ENCODE measurements at places on chromosomes 6 and 20.

GRCh38 chr20:11429168-11429567 is 488.5 kb upstream of the BTBD3 start:
- no peak for DNase-seq

- DNase-seq, result no peak
Observed at GRCh38 chr6:20693466-20694063, 159.3 kb downstream of the CDKAL1 start.

- DNase-seq, result no peak
Observed at GRCh38 chr6:149229096-149229495, 88.4 kb upstream of the TAB2 start.

- no peak for DNase-seq
Observed at GRCh38 chr20:15967334-15967733, 605.9 kb downstream of the KIF16B start.

- no peak for DNase-seq
Observed at GRCh38 chr6:24743265-24743943, 24.4 kb upstream of the C6orf62 start.

GRCh38 chr6:79630380-79630882 is 698 bp upstream of the SH3BGRL2 start:
- DNase-seq, result no peak

GRCh38 chr20:5862703-5863039 is 87.7 kb downstream of the TRMT6 start:
- no peak for DNase-seq

GRCh38 chr6:145836170-145836569 is 21.6 kb upstream of the FBXO30 start:
- no peak for DNase-seq

DNA sequence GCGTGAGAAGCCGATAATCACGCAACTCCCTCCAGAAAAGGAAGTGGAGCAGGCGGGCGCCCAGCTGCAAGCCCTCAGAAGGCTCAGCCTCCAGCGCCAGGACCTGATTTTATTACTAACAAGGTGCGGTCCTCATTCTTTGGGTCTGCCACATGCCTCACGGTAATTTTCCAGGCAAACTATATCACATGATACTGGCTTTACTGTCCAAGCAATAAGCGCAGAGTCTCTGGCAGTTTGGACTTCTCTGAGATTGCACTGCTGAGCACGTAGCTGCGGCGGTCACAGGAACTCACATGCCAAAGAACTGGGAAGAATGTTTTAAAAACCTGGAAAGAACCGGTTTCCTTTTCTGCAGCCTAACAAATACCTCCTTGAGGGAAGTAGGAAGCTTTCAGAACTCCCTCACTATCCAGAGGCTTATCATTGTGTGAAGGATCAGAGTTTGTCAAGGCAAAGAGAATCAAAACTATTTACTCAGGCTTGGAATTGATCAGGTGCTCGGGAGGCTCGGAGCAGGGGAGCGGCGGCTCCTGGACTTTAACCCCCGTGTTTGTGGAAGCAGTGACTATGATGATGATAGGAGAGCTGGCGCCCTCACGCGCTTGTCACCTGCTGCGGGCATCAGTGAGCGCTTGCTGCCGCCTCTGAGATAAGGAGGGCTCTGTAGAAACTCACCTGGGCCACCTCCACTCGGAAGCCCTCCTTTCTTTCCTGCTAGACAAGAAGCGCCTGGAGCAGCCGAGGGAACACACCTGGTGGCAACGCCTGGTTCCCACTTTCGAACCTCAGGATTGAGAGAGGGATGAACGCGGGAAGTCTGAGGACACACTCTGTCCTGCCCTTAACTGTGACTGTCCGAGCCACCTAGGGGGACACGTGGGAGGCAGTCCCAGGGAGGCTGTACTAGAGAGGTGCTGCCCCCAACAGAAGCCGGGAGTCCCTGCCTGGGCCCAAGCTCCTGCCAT is 27.2 kb upstream of the SYNJ2 start:
- no peak for DNase-seq

- no peak for DNase-seq
Observed at GRCh38 chr20:51418137-51418529, 124.4 kb downstream of the NFATC2 start.

- DNase-seq, result no peak
Observed at GRCh38 chr6:91852252-91852651, 1265.4 kb upstream of the MAP3K7 start.

- DNase-seq, result peak; percentile 31
Observed at GRCh38 chr20:47727170-47727880, 58.0 kb downstream of the SULF2 start.

DNA sequence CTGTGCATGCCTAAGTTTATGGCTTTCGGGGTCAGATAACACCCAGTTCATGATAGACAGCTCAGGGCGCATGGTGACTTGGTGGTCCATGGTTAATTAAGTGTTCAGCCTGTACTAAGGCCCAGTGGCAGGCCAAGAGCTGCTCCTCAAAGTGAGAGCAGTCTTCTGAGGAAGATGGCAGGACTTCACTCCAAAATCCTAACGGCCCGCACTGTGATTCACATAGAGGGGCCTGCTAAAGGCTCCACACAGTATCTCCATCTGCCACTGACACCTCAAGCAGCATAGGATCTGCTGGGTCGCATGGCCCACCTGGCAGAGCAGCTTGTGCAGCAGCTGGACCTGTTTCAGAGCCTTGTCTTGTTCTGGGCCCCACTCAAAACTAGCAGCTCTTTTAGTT is 10.6 kb upstream of the CST7 start:
- DNase-seq, result no peak

GRCh38 chr20:14765370-14765701 is 427.9 kb upstream of the FLRT3 start:
- DNase-seq, result no peak

GRCh38 chr6:38136547-38136946 is 317.0 kb downstream of the ZFAND3 start:
- DNase-seq, result no peak

DNA sequence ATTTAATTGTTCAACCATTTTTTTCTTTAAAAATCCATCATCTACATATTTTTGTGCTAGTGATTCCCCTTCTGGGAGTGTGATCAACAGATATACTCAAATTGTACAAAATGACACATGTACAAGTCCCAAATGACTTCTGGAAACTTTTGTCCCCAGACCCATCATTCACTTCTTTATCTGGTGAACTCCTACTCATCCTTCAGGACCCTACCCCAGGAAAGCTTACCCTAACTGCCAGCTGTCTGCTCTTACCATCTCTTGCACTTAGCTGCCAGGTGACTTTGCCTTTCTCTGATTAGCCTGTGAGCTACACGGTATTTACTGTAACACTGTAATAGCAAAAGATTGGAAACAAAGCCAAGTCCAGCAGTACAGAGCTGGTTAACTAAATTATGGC is 55.3 kb downstream of the JPH2 start:
- DNase-seq, result no peak

DNA sequence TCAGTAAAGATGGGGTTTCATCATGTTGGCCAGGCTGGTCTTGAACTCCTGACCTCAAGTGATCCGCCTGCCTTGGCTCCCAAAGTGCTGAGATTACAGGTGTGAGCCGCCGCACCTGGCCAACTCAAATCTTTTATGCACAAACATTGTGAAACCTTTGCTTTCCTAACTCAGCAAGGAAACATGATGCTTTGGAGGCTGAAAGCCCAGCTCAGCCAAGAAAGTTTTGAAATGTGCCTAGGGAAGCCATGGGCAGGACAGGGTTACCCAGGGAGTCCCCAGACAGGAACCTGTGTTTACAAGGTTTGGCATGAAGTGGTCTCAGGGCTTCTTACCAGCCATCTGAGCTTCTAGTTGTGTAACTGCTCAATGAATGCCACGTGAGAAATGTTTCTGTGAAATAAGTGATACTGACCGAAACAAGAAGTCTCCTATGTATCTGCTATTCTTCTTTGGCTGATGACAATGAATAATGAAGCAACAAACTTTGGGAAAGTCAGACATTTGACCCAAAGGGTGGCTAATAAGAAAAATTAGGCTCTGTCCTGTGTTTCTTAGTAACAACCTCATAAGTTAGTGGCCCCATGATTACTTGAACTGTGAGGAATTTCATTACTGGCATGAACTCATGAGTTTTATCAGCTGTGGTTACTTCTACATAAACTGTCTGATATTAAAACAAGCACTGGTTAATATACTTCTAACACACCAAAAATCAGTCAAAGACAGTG is 163.5 kb downstream of the KIF6 start:
- DNase-seq, result no peak

GRCh38 chr6:113067612-113068275 is 720.6 kb downstream of the RFPL4B start:
- no peak for DNase-seq

GRCh38 chr20:13101706-13102105 is 92.9 kb downstream of the SPTLC3 start:
- no peak for DNase-seq

DNA sequence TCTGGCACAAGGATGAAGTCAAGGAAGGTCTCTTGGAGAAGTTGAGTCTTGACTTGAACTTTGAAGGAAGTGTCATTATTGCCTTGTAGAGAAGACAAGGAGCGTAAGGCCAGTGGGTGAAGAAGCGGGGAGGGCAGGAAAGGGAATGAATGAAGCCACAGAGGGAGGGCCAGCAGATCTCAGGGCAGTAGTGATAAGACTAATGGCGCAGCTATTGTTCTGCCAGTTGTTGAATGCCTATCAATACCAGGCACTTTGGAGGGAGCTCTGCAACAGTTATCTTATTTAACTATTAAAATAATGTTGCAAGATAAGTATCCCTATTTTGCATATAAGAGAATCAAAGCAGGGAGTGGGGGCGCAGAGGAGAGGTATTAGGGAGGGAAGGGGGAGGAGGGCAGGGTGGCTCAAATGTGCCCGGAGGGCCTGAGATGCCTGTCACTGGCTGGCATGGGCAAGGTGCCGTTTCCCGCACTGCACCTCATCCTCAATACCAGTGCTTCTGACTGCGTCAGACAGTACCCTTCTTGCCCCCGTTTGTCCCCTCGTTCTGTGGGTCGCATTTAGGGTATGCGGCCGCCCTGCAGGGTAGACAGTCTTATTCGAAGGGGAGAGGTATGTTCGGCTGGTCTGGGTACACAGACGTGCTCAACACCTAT is 109.8 kb downstream of the ZDHHC14 start:
- DNase-seq, result no peak

DNA sequence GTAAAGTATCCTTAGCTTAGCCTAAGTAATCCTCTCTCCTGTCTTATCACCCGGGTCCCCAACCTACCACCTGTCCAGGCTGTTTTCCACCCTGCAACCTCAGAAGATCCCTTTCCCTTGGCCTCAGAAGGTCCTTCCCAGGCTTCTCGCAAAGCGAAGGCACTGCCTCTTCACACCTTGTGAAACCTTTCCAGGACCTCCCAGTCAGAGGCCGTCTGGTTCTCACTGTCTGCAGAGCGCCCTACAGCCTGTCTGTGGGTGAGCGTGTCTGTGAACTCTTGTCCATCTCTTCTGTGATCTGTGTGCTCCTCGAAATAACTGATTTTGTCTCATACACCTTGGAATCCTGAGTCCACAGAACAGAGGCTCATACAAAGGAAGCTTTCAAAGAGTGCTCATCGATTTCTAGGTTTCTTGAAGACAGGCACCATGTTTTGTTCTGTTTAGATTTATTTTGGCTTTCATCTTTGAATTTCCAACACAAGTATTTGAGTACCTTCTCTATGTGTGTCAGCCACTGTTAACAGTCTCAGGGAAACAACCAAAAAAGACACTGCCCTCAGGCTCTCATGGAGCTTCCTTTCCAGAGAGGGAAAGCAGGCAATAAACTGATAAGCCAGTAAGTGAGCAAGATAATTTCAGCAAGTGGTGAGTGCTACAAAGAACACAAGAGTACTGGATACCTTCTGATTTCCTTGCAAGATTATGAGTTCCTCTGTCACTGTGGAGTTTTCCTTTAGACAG is 6.3 kb downstream of the PDE10A start:
- DNase-seq, result no peak

DNA sequence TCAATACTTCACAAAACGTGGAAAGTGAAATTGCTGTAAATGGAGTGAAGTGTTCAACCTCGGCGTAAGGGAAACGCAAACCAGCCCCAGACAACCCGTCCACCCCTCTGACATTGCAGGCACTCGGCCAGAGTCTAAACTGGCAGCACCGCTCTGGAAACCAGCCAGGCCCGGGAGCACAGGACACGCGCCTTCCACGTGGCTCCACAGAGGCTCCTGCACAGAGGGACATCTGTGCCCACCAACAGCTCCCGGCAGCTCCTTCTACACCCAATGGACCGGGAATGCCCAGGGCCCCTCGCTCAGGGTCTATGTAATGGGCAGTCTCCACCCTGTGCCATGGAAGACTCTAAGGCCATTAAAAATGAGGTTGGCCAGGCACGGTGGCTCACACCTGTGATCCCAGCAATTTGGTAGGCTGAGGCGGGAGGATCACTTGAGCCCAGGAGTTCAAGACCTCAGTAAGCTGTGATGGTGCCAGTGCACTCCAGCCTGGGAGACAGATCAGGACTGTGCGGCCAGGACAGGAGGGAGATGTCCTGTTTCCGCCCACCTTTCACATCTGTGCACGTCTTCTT is 3.4 kb upstream of the HELZ2 start:
- no peak for DNase-seq

DNA sequence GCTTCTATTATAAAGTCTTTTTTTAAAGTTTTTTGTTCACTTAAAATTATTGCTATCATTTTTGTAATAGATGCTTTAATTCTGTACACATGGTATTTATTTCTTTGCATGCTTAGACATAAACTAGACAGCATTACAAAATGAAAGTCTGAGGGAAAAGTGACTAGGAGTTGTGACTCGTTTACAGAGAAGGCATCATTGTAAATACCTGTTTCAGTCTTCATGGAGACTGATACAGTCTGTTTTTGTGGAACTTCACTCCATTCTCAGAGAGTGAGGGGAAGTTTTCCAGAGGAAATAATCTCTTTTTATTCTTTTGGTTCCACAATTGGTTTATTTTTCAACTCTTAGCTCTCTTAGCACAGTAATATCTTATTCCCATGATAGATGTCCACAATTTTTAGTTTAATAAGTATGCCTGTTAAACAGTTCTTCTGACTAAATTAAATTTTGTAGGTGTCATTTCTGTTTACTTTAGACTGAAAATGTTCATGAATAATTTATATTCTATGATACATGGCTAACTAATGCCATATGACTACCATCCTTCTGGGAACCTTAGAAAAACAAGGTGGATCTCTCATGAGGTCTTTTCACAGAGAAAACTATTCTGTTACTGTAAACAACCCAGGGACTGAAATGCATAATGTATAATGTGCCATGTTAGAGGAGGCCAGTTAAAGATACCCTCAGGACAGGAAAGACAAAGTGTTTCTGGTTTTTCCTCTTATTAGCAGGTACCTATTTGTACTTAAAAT is 69.2 kb downstream of the MYO6 start:
- DNase-seq, result no peak
